ENCODE measurements at places on chromosomes 5 and 9.

DNA sequence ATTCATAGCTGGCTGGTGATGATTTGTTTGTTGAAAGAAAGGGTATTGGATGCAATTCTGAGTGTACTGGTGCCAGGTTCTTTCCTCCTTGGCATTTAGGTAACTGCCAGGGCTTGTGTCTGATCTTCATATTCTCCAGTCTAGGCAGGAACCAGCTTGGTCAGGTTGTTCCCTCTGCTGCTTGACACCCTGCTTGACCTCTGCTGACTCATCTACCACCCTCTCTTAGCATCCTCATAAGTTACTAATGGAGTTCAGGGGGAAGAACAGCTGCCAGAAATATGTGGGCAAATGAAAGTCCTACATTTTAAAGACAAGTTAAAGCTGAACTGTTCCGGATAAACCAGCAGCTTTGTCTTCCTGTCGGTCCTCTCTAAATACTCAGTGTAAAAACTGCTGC, 116.1 kb upstream of the TNC start:
- no peak for DNase-seq

- DNase-seq, result peak; percentile 44
Observed at GRCh38 chr9:93958121-93958818, 3.1 kb upstream of the BARX1 start.

DNA sequence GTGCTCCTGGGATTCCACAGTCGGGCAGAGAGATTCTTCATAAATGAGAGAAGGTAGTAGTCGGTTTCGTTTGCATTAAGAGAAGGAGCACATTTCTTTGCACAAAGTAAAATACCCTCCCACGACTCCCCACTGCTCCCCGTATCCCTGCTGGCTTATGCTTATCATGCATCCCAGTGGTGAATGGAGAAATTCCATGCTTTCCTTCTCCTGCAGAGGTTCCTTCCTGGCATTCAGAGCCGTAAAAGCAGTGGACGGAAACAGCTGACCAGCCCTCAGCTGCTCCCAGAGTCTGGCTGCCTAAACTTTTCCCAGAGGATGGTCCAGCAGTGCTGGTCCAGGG, 93.1 kb downstream of the C9orf152 start:
- no peak for DNase-seq

- no peak for DNase-seq
Observed at GRCh38 chr5:33867241-33867640, 24.5 kb downstream of the ADAMTS12 start.

GRCh38 chr9:107480386-107480789, 9.2 kb downstream of the KLF4 start:
- DNase-seq, result no peak

DNA sequence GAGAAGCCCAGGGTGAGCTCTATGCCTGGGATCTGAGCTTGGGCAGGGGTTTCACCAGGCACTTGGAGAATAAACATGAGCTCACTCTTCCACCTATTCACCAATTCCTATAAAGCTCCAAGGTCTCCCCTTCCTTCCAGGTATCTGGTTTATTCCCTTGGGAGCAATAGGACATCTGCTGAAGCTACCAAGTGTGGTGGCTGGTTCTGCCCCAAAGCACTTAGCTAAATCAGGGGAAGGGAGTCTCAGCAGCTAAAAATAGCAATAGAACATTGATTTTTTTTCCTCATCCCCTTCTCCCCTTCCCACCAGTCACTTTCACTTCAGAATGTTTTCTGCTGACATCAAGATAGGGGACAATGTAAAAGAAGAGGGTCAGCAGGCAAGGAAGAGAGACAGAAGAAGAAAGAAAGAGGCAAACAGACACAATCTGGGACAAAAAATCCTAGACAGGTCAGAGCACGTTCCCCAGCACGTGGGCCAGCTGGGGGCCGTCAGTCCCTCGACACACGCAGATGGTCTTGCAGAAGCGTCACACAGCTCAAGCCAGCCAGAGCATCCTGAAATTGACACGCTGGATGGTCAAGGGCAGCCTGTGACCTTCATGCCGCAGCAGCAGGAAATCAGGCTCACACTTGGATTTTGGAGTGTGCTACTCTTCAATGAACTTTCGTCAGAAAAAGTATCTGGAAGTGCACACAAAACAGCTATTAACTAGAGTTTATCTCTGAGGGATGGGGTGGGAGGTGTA, 176.0 kb downstream of the ZNF608 start:
- no peak for DNase-seq

DNA sequence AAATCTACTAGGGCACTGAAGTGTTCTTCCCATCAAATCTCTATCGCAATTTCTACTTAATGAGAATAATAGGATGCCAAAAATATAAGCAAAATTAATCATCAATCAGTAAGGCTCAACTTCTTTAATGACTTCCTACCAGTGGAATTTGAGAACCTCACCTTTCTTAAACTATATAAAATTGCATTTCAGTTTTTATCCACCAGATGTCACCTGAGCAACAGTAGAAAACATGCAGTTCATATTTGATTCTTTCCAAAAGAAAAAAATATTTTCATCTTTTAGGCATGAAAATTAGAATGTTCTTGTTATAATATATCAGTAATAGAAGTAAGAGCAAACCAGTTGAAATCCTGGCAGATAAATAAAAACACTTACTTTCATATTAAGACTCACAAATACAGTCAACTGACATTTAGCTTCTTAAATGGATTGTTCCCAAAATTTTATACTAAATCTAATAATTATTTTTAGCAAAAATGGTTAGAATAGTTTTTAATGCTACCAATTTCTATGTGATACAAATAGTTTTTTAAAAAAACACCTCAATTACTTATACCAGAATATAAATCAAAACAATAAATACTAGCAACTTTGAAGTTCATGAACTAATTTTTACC, 13.4 kb upstream of the CCDC112 start:
- DNase-seq, result no peak

- no peak for DNase-seq
Observed at GRCh38 chr5:171661143-171661542, 124.5 kb upstream of the SMIM23 start.

- no peak for DNase-seq
Observed at GRCh38 chr9:128722380-128723351, 1.3 kb downstream of the ZDHHC12 start.

DNA sequence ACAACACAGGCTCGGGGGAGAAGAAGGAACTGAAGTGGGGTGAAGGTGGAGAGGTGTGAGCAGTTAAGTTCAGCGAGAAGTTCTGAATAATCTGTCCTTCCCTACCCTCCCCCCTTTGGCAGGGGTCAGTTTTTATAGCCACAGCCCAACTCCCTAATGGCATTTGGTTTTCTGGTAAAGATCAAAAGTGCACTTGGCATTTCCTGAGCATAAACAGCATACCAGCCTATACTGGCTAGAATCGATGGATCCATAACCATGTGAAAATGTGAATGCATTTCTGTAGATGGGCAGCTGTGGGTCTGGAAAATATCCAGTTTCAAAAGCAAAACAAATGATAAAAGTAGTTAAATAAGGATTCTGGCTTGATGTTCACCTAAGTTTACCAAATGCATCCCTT, 410.9 kb downstream of the PLK2 start:
- DNase-seq, result no peak

DNA sequence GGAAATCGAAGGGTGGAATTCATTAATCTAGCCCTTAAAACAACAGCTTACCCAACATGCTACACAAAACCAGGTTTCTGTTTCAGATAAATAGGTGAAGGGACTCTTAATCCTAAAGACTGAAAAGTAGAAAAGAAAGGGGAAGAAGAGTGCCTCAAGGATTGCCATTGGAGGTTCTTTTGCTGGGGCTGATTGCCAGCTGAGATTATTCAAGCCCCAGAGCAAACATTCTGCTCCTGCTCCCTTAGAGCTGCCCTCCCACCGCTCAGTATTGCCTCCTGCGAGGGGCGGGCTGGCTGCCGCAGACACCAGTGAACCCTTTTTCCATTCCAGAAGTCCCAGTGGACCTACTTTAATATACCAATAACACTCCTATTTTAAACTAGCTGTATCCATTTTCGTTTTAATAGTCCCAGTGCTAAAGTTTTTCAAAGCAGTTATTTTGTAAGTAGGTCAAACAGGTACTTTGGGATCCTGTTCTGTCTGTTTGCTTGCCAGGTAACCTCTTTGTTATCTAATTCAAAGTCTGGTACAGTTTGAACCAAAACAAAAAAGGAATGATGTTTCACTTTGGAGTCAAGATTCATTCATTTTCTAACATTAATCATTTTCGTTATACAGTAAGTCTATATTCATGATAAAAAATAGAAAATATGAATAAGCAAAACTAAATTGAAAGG, 38.6 kb downstream of the HMGCS1 start:
- no peak for DNase-seq

DNA sequence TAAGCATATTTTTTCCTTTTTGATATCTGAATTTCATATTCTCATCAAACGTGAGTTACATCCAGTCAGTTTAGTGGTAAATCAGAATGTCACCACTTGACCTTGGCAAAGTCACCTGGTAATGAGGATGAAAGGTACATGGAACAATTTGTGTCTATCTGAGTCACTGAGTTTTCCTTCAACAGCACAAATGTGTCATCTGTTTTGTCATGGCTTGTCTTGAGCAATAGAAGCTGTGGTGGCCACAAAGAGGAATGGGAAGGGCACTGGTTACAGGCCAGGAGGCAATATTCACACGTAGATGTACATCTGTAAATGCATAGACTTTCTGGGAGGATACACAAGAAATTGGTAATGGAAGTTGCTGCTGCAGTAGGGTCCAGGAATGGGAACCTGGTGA, 8.4 kb upstream of the ZNF474 start:
- no peak for DNase-seq

DNA sequence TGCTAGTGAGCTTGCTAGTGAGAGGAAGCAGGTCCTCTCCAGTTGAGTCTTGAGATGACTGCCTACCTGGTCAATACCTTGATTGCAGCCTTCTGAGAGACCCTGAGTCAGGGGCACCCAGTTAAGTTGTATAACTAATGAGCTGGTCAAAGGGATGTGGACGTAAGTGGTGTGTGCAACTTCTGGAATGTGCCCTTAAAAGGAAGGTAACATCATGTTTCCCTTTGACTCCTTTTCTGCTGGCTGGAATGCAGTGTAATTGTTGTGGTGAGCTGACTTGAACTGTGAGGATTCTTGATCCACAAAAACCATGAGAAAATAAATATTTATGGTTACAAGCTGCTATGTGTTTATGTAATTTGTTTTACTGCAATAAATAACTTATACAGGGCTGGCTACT, 2.4 kb upstream of the SNX2 start:
- DNase-seq, result no peak

DNA sequence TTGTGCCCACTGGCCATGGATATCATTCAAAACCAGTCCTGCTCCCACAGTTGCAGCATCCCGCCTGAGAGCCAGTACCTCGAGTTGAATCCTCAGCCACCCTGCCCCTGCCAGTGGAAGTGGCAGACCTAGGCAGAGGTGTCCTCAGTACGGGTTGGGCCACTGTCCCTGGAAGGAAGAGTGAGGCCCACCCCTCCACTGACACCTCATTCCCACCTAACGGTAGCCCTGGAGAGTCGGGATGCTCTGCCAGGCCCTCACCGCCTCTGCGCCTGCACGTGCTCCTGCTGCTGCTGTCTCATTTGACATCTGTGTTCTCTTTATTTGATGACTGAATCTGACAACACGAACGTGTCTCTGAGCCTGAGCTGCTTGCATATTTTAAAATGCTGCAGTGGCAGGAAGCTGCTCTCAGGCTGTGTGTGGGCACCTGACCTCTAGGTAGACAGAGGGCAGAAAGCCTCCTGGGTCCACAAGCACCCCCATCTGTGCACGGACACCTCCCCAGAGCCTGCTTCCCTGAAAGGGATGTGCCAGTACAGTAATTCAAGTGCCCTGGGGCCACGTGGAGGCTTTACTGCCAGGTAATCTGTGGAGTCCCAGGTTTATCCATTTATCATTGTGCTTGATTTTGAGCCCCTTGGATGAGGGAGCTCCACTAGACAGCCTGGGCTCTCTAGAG, 194.7 kb downstream of the CACNA1B start:
- no peak for DNase-seq

- DNase-seq, result no peak
Observed at GRCh38 chr5:142952229-142952628, 182.1 kb downstream of the ARHGAP26 start.

DNA sequence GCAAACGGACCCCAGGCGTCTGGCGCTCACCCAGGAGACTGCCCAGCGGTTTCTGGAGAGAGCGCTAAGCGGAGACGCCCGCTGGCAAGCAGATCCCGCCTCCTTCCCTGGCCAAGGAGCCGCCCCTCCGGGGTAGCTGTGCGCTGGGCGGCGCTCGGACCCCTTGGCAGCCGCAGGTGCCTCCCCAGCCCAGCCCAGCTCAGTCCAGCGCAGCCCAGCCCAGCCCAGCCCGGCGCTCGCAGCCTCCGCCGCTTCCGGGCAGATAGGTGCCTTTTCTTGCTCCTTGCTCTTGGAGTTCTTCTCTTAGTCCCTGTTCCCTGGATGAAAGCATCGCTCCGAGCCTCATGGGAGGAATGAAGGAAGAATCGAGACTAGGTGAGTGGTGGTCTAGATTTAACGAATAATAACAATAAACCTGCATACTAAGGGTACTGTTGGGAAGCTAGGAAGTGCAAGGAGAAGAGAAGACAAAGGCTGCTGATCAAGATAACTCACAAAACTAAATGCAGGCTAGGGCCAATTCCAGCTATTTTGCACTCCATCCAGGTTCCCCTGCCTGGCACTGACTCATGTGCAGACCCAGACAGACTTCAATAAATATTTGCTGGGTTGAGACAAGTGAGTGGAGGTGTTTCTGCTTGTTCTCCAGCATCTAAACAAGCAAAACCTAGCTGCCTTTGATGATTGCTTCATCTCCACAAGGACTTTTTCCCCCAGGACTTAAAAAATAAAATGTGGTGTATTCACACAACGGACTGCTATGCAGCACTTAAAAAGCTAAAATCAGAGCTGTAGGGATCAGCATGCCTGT, at the start of gene STK32A:
Gene STK32A (plus strand): TSS at position 202 of the 811 bp plus-strand sequence. CDS start 4,609 bp downstream, outside the sequence.
- DNase-seq, result no peak

GRCh38 chr5:131068893-131069643, 96.0 kb downstream of the HINT1 start:
- peak; percentile 86 for DNase-seq

- no peak for DNase-seq
Observed at GRCh38 chr9:100590481-100590880, 12.6 kb downstream of the CAVIN4 start.

- no peak for DNase-seq
Observed at GRCh38 chr9:136604823-136605525, 57.7 kb upstream of the EGFL7 start.

- no peak for DNase-seq
Observed at GRCh38 chr5:172606156-172606785, 34.8 kb upstream of the NEURL1B start.

- DNase-seq, result no peak
Observed at GRCh38 chr5:115869256-115869795, 27.6 kb downstream of the AP3S1 start.

GRCh38 chr9:94936419-94936818, 209.9 kb downstream of the AOPEP start:
- no peak for DNase-seq

- DNase-seq, result no peak
Observed at GRCh38 chr5:112123086-112123485, 296.0 kb downstream of the EPB41L4A start.

- DNase-seq, result no peak
Observed at GRCh38 chr5:113269023-113269997, 165.5 kb downstream of the TSSK1B start.

DNA sequence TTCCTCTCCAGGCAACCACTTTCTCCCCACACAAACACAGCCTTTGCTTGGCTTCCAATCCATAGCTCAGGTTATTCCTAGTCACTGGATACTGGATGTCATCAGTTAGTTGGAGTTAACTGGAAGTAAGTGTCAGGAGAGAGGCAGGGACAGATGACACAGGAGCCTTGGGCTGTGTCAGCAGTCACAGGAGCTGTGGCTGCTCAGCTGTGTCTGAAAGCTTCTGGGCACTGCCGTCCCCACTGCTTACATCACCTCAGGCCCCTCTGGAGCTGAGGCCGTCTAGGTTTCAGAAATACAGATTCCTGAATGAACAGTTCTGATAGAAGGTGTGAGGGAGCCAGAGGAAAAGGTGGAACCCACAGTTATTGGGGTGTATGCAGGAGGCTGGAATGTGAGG, 17.3 kb upstream of the FAM240B start:
- DNase-seq, result no peak

Measured in activated CD8-positive, alpha-beta T cell treated with anti-CD3 and anti-CD28 coated beads, Interleukin-2, amount 10 ng/mL, durations not matched to agents 7 days and 5 days (primary cell).